ENCODE measurements at places on chromosomes 4 and X.

GRCh38 chr4:190017357-190018200 lies 9.5 kb downstream of the FRG2 start:
- no peak for DNase-seq

DNA sequence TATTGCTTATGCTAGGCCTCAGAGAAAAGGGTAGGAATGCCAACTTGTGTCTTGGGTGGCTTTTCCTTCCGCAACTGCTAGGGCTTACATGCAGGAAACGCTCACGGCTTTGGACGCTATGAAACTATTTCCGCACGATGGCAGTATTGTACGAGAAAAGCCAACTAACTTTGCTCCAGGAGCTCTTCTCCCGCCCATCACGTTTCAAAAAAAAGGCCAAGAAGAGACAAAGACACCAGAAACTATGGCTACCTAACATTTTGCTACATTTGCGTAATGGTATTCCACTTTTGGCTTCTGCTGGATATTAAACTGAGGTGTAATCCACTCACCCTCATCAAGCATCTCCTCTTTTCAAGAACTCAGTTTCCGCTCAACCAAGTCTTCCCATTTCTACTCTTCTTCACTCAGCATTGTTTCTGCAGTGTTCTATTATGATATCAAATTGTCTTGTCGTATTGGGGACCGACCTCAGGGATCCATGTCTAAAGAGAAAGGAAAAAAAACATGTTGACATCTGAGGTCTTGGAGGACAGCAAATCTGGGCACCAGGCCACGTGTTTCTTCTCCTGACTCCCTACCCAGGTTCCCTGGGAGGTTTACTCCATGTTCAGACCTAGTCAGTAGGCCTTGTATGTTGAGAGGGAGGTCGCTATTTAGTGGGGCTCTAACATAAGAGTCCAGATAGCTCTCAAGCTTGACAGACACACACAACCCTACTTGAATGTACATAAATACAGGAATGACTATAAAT lies 239.4 kb upstream of the STK26 start:
- peak; percentile 90 for DNase-seq

- DNase-seq = no peak
Observed at GRCh38 chrX:8565729-8566128, 101.1 kb downstream of the VCX3B start.

GRCh38 chrX:142238536-142238935 lies 33.4 kb upstream of the MAGEC2 start:
- DNase-seq = no peak

- DNase-seq = no peak
Observed at GRCh38 chr4:151021637-151022334, 6.7 kb upstream of the LRBA start.

- DNase-seq = no peak
Observed at GRCh38 chrX:134588806-134589205, 69.5 kb downstream of the PLAC1 start.

DNA sequence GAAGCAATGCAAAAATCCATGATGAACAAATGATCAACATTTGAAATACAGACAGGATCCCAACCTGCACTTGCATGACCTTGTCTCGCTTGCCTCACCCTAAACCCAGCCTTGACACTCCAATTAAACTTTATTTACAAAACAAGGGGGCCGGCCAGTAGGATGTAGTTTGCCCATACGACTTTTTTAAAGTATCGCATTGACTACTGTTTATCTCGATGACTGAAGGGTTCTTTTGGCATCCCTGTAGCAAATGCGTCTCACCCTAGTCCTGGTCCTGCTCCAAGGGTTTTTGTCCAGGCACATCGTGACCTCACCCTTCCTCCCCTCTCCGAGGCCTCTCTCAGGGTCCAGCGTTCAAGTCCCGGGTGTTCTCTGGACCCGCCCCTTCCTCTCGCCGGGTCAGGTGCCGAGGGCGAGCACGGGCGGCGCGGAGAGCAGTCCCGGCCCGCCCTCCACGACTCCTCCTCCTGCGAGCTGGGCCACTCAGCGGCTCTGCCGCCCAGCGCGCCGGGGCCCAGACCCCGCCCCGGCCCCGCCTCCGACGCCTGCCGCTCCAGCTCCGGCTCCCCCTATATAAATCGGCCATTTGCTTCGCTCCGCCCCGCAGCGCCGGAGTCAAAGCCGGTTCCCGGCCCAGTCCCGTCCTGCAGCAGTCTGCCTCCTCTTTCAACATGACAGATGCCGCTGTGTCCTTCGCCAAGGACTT lies at the start of gene SLC25A5:
Gene SLC25A5, plus strand, starts transcription at position 603 of the 709 bp plus-strand sequence. Its CDS starts 72 bp downstream, at position 675.
- DNase-seq = peak; percentile 85

DNA sequence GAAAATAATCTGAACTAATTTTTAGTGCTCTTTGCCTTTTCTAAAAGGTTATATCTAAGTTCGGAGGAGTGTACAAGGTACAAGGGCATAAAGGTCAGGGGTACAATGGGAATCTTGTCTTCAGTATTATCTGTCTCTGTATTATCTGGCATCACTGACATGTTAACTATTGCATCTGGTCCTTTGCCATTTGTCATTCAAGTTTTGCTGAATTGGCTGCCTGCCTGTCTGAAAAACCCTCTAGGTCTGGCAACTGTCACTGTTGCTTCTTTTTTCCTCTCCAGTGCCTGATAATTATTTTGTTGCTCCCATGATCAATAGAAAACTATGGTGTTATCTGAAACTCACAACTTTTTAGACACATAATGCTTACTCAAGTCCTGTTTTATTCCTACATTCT lies 112.5 kb upstream of the STK26 start:
- DNase-seq = no peak

Measured in midbrain (tissue), 1 donor.